ENCODE measurements at places on chromosomes 16 and 17.

GRCh38 chr17:83018658-83019193 lies 60.7 kb upstream of the METRNL start:
- DNase-seq, result no peak

DNA sequence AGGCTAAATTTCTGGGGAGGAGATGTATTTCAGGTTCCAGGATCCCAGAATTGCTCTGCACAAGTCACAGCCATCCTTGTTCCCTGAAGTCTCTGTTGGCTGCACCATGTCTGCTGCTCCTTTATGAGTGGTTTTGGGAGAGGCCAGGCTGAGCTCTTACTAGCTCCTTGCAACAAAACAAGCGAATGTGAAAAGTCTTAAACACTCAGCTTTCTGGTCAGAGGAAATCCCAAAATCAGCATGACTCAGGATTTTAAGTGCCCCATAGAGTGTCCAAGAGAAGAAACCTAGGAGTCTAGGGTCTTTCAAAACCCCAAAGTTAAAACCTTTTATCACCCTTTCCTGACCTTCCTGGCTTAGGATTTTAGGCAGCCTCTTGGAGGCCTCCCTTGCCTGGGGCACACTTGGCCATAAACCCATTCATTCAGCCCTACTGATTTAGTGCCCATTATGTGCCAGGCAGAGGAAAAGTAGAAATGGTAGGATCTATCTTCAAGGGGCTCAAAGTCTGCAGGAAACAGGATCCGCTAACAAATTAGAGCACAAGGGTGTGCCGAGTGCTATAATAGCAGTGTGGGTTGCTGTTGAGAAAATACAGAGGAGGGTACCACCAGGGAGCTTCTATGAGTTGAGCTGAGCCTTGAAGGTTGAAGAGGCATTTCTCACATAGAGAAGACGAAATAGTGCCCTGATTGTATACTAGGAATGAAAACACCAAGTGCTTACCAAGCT lies 36.9 kb downstream of the SOST start:
- DNase-seq, result no peak

DNA sequence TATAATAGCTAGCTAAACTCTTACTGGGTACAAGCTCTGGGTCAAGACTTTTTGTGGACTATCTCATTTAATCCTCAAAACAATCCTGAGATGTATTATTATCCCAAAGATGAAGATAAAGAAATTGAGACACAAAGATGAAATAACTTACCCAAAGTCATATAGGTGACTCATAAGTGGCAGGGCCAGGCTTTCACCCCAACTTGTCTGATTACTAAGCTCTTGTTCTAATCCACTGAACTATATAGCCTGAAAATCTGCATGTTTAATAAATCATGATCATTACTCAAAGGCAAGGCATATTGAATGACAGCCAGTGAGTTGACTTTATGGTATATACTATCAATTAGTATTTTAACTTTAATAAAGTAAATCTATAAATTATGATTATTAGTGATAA lies 77.4 kb downstream of the SKAP1 start:
- DNase-seq, result no peak

DNA sequence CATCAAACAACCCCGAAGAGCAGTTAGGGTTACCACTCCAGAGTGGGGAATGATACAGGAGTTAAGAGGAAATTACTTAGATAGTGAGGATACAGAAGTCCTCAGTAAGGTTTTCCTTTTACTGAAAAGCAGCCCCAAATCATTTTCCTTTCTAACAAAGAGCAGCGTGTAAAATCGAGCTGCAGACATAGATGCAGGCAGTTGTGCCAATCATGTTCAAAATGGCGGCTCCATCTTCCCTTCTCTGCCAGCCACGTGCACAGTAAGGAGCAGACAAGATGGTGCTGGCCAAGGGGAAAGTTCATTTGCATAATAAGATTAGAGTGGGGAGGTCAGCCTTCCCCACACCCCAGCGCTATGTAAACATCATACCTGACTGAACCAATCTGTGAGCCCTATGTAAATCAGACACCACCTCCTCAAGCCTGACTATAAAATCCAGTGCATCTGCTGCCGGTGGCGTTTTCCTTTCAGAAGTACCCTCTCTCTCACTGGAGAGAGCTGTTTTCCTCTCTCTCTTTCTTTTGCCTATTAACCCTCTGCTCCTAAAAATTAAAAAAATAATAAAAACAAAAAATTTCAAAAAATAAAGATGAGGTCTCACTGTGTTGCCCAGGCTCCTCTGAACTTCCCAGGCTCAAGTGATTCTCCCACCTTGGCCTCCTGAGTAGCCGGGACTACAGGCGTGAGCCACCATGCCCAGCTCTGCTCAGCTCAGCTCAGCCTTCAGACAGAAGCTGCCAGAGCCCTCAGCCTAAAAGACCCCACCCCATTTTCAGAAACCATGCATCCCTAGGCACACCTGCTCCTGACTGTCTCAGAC lies 2.6 kb upstream of the SRL start:
- no peak for DNase-seq

GRCh38 chr17:72387969-72388368 lies 267.1 kb downstream of the SOX9 start:
- no peak for DNase-seq
